Hematopoietic multipotent progenitor cell treated with erythropoietin and hydrocortisone succinate and interleukin-3 and kit ligand, for 17 days (in vitro differentiated cells): ENCODE measurements at places on chromosomes 16 and 17.

DNA sequence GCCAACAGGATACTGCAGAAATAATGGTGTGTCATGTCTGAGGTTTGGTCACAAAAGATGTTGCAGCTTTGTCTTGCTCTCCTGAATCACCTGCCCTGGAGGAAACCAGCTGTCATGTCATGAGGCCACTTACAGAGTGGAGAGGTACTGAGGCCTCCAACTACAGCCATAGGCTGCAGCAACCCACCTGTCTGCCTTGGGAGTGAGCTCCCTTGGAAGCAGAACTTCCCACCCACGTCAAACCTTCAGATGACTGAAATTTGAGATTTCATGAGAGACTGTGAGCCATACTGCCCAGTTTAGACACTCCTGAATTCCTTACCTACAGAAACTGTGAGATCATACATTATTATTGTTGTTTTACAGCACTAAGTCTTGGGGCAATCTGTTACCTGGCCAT is 475.9 kb downstream of the HS3ST3B1 start:
- no peak for DNase-seq

- no peak for DNase-seq
Observed at GRCh38 chr17:61139219-61139618, 260.4 kb upstream of the TBX2 start.

GRCh38 chr17:67831268-67831667 is 6.0 kb downstream of the BPTF start:
- DNase-seq = no peak

DNA sequence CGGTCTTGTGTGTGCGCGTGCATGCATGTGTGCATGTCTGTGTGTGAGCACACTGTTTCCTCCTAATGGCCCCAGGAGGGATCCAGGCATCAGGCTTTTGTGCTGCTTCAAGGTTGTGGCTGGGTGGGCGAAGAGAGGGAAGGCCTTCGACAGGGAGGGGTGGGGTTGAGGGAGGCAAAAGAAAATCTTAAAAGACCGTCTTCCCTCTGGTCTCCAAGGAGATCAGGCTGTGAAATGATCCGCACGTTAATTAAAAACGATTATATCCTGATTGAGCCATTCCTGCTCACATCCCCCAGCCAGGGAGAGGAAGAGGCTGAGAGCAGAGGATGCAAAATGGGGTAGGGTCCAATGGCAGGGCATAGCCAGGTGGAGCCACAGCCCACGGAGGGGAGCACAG is 46.9 kb downstream of the RAI1 start:
- no peak for DNase-seq

DNA sequence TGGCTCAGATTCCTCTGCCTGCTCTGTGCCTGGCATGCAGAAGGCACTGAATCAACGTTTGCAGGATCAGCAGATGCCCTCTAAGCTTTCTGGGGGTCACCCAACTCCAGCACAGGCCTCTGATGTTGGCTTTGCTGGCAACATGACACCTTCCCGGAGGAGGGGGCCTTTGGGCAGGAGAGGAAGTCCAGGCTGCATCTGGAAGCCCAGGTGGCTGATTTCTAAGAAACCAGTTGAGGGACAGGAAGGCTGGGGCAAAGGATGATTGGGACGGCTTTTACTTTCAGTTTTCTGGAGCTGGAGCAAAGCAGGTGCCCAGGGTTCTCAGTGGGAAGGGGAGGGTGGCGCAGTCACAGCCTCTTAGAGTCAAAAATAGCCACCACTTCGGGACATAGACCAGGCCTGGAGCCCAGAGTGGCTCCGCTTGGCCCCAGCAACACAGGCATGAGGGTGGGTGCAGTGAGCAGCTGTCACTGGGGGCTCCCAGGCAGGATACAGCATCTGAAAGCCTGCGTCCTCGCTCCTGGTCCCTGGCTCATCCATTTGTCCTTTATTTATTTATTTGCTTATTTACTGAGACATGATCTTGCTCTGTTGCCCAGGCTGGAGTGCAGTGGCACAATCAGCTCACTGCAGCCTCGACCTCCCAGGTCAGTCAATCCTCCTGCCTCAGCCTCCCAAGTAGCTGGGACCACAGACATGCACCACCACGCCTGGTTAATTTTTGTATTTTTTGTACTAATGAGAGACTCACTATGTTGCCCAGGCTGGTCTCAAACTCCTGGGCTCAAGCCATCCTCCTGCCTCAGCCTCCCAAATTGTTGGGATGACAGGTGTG is 15.1 kb downstream of the SOCS1 start:
- no peak for DNase-seq
